Activated CD4-positive, CD25-positive, alpha-beta regulatory T cell (primary cell): ENCODE measurements at places on chromosomes 5 and 9.

DNA sequence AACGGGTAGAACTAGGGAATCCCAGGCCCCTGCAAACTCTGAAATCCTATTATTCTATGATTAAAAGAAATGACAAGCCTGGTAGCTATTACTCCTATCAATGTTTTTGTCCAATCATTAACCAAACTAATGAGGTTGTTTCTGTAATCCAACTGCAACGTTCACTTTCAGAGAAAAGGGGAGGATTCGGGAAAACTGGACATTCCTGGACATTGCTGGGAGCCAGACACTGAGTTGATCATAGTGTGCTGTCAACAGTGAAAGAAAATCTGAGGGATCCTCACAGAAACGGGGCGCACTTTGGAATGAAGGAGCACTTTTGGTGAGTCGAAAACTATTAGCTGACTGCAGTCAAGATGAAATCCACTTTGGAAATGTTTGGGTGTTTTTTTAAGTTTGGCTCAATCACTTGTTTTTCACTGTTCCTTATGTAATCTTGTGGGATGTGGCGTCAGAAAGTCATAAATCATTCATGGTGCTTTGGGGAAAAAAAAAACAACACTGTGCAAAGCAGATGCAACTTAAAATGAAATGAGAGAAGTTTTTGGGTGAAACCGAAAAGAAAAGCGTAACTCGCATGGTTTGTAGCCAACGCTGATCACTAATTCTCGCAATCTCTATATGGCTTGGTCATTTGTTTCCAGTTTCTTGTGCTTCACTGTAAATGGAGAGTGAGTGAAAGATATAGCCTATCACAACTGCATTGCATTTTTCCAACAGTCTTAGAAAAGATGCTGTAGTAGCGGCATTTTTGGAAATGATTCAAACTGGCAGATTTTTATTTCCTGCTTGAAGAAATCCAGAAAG lies 51.2 kb upstream of the ADRA1B start:
- no peak for DNase-seq

- no peak for DNase-seq
Measured at GRCh38 chr9:101512116-101512515, 21.5 kb upstream of the RNF20 start.

- DNase-seq = no peak
Measured at GRCh38 chr9:97892421-97892820, 29.9 kb downstream of the TRMO start.

- no peak for DNase-seq
Measured at GRCh38 chr9:38316166-38316780, 76.2 kb upstream of the ALDH1B1 start.
